ENCODE measurements at places on chromosomes 4 and X.

DNA sequence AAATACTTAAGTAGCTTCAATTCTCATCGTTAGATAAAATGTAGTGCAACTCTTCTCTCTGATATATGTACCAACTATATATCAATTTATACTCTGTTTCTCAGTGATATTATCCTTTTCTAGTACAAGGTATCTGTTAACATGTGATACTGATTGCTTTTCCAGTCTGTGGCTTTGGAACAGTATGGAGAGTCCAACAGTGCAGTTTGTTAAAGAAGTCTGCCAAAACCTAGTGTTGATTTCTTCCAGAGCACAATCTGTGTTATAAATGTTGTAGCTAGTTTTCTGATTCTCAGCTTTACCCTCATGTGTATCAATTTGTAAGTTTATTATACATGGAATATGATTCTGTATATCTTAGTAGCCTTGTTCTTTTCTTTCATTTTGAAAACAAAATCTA, 465.0 kb downstream of the IL15 start:
- DNase-seq = no peak

DNA sequence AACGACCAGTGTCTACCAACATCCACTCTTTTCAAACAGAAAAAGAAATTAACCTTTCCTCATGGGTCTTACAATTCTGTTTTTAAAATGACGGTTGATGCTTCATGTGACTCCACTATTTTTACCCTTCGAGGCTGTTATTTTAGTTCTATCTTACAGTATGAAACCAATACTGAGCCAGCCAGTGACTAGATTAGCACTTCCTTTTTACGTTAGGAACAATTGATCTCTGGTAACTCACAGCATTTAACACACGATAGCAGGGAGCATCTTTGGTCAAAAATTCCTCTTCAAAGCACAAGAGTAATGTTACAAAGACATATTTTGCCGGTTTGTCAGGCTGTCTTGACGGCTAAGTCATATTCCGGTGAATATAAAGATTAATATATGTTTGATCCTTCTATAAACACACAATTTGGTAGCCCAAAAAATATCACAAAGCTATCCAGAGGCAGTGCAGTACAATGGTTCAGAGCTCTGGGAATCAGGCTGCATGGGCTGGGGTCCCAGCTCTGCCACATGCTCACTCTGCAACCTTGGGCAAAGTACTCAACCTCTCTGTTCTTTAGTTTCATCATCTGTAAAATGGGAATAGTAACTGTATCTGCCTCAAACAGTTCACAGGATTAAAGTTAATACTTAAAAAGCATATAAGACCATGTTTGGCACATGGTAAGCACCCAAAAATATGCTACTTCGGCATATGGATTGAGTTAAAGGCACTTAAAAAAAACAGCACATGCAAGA, 62.9 kb upstream of the TXK start:
- no peak for DNase-seq

DNA sequence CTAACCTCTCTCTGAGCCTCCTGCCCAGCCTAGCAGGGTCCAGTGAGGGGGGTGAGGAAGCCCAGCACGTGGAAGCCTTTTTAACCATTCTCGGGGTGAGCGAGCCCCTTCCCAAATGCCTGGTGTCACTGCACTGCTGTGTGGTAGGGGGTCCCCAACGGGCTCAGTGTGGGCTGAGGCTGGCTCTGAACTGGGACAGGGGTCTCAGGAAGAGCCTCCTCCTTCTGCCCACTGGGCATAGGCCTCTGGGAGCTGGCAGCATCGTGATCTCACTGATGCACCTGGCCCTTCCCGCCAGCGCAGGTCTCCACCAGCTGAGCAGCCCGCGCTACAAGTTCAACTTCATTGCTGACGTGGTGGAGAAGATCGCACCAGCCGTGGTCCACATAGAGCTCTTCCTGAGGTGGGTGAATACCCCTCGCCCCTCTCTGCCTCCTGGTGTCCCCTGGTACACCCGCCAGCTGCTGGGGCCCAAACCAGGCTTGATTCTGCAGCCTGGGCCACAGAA, 12.6 kb downstream of the HTRA3 start:
- DNase-seq = no peak

DNA sequence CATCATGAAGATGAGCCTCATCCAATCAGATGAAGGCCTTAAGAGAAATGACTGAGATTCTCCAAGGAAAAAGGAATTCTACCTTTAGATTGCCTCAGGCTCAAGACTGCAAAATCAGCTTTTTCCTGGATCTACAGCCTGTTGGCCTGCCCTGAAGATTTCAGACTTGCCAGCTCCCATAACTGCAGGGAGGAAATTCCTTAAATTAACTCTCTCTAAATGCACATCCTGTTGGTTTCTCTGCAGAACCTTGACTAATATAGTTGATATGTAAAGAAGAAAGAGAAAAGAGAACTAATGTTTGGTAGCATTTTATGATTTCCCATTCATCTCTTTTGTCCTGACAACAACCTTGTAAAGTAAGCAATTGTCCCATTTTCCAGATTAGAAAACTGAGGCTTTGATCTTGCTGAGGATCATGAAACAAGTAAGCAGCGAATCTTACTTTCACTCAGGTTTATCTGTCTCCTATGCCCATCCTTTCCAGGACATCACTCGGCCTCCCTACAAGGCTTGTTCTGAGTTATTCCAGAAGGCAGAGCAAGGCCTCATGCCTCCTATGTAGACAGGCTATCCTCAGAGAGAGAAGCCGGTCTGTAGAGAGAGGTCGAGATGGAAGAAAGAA, 115.0 kb upstream of the LDB2 start:
- no peak for DNase-seq

DNA sequence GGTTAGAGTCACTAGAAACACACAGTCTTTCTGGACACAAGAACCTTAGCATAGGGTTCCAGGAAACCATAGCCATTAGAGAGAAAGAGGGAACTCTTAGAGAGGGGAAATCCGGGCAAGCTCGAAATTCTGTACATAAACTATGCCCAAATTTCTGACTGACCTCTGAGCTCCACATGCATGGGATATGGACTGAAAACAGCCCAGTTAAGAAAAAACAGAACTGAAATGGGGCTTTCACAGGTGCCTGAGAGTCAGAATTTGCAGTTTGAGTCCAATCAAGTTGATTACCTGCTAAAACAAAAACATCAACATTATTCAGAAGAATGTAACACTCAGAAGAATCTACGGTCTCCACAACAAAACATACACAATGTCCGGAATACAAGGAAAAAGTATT, 13.1 kb downstream of the DCHS2 start:
- no peak for DNase-seq
